ENCODE measurements at places on chromosomes 1 and 21.

- DNase-seq: no peak
Observed at GRCh38 chr1:10001016-10001665, 4.1 kb downstream of the RBP7 start.

DNA sequence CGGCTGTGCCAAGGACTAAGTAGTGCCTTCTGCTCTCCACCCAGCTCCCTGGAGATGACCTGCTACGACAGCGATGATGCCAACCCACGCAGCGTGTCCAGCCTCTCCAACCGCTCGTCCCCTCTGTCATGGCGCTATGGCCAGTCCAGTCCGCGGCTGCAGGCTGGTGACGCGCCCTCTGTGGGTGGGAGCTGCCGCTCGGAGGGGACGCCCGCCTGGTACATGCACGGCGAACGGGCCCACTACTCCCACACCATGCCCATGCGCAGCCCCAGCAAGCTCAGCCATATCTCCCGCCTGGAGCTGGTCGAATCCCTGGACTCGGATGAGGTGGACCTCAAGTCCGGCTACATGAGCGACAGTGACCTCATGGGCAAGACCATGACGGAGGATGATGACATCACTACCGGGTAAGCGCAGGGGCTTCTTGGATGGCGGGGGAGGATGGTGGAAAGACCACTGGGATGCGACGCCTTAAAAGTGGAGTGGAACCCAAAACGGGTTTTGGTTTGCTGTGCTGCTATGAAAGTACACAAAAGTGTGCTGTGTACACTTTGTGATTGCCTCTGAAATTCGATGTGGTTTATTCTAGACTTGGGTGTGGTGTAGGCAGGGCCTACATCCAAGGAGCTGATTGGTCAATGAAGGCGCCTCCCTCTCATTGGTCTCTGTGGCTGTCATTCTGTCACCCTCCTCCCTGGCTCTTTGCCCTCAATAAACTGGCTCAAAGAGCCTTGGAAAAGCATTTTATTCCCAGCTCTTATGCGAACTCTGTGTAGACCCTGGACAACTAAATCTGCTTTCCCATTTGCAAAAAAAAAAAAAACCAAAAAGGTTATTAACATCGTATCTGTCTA is 110.4 kb upstream of the IPO9 start:
- DNase-seq: no peak

- no peak for DNase-seq
Observed at GRCh38 chr1:172400722-172401105, 19.8 kb upstream of the C1orf105 start.

- no peak for DNase-seq
Observed at GRCh38 chr1:114088392-114089299, 65.0 kb downstream of the SYT6 start.

All from activated CD8-positive, alpha-beta memory T cell treated with anti-CD3 and anti-CD28 coated beads for 24 hours (primary cell).